Omental fat pad (tissue), 4 donors: ENCODE measurements at places on chromosomes 7 and 10. TPM values are rescaled to one million over a fixed set of nuclear protein-coding genes. Genes with fewer than 3 reads are reported as not detected.

Gene LRWD1
- 9.8 TPM for total RNA-seq

Gene OR2A1
- total RNA-seq: not detected

Gene DPYSL4
- total RNA-seq: 0.79 TPM

Gene RBP3
- not detected for total RNA-seq

Gene C10orf62
- 1.2 TPM for total RNA-seq

DNA sequence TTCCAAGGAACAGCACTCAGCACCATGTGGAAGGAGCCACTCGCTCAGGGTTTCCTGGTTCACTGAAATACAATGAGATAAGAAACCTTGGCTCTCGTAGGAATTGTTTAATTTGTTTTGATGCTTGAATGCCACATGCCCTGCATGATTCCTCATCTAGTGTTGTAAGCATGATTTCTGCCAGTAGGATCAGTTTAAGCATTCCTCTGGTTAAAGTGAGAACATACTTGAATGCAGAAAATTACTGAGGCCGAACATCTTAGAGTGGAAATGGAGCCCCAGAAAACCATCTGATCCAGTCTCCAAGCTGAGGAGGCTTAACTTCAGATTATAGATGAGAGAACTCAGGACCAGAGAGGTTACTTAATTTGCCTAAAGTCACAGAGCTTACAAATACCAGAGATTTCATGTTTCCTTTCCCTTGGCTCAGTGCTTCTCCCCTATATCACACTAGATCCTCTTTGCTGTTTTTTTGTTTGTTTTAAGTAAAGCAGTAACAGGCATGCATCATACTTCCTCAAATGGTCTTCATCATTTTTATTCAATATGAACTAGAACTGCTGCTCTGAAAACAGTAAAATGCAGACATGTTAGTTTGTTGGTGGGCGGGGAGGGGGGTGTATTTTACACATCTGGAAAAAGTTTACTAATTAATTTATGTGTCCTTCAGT, 125.1 kb downstream of the ADAM12 start:
- DNase-seq: no peak

GRCh38 chr7:148962440-148962822, 65.9 kb downstream of the PDIA4 start:
- DNase-seq: no peak

GRCh38 chr10:122297583-122297982, 26.5 kb downstream of the BTBD16 start:
- DNase-seq: no peak

GRCh38 chr7:132004529-132004928, 448.1 kb upstream of the PODXL start:
- DNase-seq: no peak

DNA sequence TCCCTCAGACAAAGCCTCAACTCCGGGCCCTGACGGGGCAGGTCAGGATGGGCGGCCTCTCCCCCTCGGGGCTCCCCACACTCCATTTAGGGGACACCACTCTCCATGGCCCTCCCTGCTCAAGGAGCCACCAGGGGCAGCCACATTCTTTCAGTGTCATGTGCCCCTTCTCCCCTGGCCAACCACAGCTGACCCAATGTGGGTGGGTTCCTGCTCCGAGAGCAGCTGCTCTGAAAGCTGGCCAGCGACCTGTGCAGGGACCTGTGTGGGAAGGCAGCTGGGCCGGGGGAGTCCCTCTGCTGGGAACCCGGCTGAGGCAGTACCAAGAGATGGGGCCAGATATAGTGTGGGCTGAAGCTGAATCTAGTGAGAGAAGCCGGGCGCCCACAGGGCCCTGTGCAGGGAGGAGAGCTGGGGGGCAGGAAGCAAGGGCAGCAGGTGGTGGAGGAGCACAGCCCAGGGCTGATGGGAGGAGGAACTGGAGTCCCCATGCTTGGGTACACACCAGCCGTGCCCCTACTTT, 40.6 kb upstream of the NPFFR1 start:
- DNase-seq: no peak

DNA sequence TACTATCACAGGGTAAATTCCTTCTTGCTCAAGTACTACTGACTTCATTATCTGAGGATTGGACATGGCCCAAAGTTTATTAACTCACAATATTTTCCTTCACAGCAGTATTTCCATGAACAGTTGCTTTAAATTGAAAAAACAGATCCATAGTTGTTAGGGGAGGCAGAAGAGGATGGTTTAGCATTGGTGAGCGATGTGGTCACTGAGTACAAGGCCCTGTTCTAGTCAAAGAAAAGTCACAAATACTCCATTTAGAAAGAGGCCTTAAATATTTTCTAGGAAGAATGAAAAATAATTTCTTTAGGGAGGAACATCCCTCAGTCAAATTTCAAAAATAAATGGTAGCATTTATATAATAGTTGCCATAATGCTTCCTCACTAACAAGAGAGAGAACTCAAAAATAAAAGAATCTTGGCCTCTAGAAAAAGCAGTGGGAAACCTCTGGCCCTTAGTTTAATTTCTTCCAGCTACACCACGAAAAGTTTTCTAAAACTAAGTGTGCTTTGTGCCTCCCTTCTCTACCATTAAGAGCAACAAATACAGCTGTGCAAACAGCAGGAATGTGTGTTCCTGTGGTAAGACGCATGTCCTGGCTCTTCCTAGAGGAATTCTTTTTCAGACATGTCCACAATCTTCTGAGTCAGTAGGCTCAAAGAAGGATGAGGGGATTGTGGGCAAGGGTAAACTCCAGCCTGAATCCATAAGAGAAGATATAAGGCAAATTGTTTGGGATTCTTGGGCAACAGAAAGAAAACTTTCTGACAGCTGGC, 105.7 kb downstream of the HOXA1 start:
- no peak for DNase-seq

- no peak for DNase-seq
Measured at GRCh38 chr7:117666031-117666430, 186.2 kb downstream of the CFTR start.

DNA sequence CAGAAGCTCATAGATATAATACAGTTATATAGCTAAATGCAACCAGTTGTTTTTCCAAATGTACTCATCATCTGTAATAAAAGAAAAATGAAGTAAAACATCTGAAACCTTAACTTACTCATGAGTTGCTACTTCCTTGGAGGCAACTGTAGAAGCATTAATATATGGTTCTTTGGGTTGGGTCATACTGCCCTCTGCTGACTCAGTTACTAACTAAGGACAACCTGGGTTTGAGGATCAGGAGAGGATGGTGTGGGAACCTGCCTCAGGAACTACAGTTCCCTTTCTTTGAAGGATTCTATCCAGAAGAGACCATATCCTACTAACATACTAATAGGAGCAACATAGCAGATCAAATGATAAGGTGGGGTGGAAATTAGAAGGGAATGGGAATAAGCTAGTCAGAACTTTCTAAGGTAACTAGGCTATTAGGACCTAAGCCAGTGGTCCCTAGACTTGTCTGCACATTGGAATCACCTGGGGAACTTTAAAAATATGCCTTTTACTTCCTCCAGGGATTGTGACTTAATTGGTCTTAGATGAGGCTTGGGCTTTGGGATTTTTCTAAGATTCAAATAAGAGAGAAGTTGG, 20.7 kb downstream of the COX15 start:
- DNase-seq: no peak

DNA sequence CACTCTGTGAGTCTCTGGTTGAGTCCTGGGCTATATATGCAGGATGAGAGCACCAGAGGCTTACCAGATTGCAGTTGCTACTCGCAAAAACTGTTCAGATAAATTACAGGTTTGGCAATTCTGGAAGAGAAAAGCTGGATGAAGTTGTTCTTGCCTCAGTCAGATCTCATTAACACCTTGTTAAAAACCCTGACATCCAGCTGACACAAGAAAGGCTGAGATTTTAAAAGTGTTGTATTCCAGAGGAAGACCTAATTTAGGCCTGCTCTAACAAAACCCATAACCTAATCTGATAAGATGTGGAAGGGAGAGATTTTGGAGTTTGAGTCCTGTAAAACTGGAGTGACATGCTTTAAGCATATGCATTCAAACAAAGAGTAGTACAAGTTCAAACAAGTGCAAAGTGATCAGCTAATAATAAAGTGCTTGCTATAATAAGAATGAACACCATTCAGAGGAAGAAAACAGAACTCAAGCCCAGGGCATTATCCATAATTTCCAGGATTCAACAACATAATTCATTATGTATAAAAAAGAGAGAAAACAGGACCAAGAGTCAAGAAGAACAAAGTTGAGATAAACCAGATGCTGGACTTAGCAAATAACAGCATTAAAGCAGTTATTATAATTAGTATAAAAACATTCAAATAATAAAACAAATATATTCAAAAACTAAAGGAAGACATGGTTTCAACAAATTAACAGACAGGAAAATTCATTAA, 135.5 kb downstream of the CD36 start:
- DNase-seq: no peak

DNA sequence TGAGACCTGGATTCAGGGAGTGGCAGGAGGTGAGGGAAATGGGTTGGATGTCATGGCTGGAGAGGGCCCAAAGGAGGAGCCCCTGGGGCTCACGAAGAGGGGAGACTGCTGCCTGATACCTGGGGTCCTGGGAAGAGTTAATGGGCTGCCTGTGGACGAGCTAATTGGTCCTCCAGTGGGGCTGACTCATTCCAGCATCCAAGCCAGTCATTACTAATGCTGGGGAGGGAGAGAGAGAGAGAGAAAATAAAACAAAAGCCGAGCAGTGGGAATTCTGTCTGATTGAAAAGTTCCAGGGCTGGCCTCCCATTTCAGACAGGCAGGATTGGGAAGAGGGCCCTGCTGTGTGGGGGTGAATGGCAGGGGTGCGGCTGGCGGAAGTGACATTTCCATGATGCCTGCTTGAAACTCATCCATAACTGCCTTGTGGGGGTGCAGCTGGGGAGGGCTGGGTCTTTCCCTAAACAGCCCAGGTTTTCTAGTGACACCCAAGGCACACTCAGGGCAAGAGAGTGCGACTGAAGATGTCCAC, 297.8 kb downstream of the RPS24 start:
- no peak for DNase-seq

GRCh38 chr10:57992321-57993077, 275.2 kb downstream of the IPMK start:
- no peak for DNase-seq
